ENCODE measurements at places on chromosomes 3 and 15.

DNA sequence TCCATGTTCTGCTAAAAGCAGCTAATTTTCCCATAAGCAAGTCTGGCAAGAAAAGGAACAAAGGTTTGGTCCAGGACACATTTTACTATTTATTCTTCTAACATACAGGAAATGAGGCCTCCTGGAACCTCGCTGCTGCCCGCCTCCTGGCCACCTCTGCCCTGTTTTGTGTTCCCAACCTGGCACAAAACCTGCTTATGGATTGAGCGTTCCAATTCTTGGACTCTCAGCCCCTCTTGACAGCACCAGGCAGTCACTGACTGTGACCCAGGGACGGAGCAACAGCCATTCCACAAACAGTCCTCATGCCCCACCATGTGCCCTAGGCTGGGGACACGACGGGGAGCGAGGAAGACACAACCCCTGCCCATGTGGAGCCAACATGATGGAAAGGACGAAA lies 11.6 kb upstream of the SSUH2 start:
- no peak for DNase-seq

DNA sequence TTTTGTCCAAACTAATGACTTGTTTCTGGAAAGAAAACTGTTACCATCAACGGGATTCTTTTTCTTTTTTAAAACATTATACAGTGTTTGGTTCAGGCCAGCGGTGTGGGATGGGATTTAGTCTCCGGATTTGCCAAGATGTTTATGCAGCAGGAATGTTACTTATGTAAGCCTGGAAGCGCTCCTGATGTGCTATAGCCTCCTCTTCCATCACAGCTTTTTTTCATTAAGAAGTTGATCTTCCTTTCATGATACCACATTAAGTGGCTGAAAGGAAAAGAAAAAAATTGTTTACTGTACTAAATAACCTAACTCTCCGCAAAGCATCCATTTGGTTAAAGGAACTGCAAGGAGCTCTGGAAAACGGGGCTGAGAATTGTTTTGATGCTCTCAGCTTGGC lies 120.5 kb upstream of the ALDH1A3 start:
- no peak for DNase-seq

DNA sequence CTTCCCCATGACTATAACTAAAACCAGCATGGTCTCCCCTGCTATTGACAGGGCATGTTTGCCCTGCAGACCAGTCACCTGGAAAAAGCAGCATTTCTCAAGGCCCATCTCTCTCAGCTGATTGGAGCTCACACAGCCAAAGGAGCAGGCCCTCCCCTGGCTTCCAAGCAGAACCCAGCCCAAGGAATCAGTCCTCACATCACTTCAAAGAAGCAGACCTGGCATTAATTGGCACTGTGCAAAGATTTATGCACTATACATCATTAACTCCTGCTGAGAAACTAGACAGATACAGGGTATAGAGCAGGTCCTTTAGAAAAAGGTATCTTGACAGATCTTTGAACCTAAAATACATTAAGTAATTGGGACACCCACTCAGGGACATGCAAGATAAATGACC lies 323.8 kb upstream of the PPP2R3A start:
- DNase-seq = no peak

- DNase-seq = no peak
These were observed 56.8 kb upstream of the IMPG2 start for GRCh38 chr3:101377209-101377608.

DNA sequence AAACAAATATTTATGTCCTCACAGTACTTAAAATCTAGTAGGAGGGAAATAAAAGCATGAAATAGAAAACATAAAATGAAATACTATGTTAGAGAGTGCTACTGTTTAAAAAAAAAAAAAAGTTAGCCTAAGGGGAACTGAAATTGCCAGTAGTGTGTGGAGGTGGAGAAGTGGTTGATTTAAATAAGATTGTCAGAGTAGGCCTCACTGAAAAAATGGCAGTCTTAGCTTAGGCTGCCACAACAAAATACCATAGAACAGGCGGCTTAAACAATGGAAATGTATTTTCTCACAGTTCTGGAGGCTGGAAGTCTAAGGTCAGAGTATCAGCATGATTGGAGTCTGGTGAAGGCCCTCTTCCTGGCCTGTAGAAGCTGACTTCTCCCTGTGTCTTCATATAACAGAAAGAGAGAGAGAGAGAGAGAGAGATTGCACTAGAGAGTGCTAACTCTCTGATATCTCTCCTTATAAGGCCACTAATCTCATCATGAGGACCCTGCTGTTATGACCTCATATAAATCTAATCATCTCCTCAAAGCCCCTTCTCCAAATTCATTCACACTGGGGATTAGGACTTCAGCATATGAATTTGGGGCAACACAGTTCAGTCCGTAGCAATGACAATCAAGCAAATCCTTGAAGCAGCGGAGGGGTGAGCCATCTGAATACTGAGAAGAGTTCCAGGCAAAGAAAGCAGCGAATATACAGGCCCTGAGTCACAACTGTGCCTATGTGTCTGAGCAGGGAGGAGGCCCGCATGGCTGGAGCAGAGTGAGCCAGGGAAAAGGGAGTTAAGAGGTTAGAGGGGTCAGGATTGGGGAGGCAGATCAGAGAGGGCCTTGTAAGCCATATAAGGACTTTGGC lies 23.6 kb upstream of the LRRC34 start:
- no peak for DNase-seq

DNA sequence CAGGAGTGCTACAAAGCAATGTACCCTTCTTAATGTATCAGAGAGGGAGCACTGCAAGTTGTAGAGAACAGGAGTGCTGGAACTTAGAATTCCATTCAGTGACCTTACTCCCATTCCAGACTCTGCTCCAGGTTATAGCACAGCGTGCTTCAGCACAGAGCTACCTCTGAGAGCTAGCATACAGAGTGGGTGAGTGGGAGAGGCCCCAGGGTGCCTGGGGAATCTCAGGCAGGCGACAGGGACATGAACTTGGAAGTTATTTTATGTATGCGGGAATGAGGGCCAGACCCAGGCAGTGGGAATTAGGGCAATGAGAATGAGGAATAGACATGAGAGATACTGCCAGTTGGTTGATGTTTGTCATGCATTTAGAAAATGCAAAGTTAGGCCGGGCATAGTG lies 3.7 kb upstream of the KNG1 start:
- DNase-seq = no peak

GRCh38 chr3:124837730-124838186 lies 49.4 kb downstream of the ITGB5 start:
- no peak for DNase-seq

GRCh38 chr3:104032283-104032682 lies 1334.4 kb upstream of the ALCAM start:
- no peak for DNase-seq

DNA sequence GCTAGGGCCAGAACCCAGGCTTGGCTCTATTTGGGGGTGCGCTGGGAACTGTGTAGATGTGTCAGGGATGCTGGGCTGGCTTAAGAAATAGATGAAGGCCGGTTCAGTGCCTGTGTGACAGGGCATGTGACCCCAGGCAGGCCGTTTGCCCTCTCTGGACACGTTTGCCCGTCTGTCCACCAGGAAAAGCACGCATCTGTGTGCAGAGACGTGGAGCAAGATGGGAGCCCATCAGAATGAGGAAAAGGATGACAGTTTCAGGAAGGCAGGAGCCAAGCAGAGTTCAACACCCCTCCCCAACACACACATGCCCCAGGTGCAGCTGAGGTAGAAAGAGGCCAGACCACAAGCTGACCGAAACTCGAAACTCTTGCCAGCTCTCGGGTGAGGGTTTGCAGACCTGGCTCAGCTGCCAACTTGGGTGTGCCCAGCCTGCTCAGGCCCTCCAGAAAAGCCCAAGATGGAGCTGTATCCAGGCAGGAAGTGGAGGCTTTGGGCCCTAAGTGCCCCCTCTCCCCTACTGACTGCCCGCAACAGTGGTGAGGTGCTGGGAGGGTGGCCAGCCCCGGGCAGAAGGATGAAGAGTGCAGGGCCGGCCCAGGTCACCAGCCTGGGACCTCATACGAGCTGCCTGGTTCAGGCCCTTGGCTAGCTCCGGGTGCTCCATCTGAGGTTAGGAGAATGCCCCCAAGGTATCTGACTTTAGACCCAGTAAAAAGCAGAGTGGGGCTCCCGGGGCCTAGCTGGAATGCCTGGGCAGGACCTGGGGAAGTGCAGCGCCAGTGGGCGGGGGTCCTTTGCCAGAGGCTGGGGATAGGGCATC lies 10.2 kb upstream of the MESP1 start:
- DNase-seq = no peak

DNA sequence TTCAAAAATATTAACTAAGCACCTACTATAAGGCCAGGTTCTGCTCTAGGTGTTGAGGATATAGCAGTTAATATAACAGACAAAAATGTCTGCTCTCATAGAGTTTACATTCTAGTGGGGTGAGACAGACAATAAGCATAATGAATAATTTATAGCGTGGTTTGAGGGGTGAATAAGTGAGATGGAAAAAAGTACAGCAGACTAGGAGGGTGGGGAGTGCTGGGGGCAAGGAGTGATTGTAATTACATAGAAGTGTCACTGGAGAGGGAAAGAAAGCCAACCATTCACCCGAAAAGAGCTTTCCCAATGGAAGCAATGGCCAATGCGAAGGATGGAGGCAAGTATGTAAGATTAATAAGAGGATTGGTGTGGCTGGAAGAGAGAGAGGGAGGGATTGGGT lies 552.9 kb upstream of the KCNMB2 start:
- DNase-seq = no peak

- DNase-seq = no peak
These were observed 363.2 kb downstream of the NAALADL2 start for GRCh38 chr3:175222356-175222755.

DNA sequence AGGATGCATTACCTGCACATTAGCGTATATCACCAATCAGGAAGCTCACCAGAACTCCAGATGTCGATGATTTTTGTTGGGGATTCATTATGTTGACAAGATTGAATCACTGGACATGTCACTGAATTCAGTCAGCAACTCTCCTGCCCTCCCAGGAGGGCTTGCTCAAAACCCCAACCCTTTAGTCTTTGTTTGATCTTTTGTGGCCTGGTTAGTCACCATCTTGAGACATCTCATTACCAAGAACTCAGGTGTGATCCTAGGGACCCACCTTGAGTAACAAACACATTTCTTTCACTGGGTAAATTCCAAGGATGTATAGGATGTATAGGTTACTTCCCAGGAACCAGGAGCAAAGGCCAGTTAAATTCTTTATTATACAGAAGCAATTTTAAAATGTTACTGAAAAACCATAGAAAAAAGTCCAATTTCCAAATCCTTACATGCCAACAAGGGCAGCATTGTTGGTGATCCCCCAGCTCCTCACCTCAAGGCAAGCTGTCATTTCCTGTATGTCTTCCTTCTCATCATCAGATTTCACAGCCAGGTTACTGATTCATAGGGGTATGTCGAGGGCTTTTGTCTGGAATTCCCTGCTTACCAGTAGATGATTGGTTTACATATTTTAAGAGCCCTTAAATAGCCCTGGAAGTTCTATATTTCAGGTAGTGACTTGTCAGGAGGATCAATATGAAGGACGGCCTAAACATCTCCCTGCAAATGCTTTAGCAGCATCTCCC lies 11.7 kb downstream of the SNRPN start:
- DNase-seq = no peak

- peak; percentile 18 for DNase-seq
These were observed 18.1 kb downstream of the TRPM1 start for GRCh38 chr15:31083370-31083780.

GRCh38 chr3:41210966-41211365 lies 11.7 kb downstream of the CTNNB1 start:
- no peak for DNase-seq

DNA sequence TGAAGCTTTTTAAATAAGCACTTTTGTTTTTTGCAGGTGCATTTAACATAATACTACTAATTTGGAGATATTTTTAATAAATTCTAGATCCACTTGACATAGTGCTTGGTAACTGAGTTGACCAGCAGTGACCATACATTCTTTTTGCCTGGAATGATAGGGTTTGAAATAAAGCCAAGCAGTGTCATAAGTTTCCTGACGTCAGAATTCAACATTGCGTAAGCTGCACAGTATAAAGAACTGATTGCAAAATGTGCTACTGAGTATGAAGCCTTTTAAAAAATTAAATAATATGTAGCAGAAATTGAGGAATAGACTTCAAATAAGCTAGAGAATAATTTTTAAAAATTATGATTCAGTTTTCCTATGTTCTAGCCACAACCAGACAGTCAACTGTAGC lies 454.6 kb upstream of the ARPP21 start:
- no peak for DNase-seq

DNA sequence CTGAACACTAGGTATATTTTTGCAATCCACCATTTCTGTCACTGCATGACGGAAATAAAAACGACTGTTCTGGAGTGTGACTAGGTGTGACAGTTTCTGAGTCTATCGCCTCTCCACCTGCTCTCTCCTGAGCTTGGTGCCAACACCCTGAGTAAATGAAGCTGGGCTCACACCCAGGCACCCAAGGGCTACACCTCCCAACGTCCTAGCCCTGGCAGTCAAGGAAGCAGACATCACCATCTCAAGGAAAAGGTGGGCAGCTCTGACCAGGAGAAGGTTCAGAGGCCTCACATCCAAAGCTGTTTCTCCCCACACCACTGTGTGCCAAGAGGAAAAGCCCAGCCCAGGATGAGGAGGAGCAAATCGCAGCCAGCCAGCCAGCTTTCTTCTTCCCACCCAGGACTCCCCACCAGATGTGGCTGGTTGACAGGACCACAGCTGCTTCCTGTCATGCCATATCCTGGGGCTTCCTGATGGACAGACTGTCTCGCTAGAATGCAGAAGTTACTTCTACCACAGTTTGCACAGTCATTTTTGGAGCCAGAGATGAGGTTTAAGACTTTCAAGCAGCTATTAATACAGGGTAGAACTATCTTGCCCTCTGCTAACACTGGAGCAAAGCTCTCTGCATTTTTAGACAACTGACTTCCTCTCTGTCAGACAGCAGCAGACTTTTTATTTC lies 3.3 kb downstream of the SCAMP2 start:
- DNase-seq = peak; percentile 100

- DNase-seq = peak; percentile 55
These were observed 136.8 kb upstream of the ACP3 start for GRCh38 chr3:132180337-132180791.

GRCh38 chr3:171315919-171316318 lies 144.3 kb downstream of the TNIK start:
- no peak for DNase-seq

DNA sequence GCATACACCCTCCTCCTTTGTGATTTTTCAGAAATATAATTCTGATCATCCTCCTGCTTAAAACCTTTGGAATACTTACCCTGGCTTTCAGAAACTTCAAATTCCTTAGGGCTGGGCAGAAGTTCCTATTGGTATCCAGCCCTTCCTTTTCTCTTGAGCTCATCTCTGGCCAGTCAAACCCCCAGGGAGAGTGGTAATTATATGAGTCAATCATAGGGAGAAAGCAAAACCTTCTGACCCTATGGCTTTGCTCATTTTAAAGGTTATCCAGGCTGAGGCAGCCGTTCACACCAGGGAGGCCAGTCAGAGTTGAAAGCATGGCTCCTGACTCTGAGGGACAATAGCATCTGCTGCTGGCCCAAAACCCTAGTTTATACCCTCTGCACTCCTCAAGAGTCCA lies 23.9 kb upstream of the CTNNB1 start:
- no peak for DNase-seq

DNA sequence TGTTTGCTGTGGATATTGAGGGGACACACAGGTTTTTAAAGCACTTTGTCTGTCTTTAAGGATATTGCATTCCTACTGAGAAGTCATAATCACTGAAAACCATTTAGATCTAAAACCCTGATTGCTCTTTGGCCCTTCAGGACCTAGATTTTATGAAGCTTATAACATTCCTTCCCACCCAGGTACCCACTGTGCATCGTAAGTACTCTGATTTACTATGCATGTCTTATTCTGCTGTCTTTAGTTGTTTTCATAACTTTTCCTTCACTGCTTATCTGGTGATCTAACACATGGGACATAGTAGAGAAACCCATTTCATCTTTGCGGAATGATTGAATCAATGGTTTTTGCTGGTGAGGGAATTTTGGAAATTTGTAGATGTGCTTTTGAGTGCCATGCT lies 247.0 kb upstream of the RARB start:
- DNase-seq = no peak
